ENCODE measurements at places on chromosomes 1 and 21. TPM values are rescaled to one million over a fixed set of nuclear protein-coding genes. Genes with fewer than 3 reads are reported as not detected.

DNA sequence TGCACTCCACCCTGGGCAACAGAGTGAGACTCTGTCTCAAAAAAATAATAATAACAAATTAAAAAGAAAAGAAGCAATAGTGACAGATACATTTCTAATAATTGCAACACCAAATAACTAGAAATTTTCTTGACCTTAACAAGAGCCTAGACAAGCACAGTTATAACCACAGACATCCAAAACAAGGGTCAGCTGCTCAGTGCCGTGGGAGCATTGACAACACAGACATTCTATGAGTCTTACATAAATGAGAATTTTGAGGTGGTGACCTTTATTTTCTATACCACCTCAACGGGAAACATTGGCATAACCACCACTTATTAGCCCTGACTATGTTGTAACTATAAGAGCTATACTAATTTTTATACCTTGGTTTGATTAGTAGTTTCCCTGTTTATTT is 156.1 kb downstream of the NR5A2 start:
- DNase-seq = no peak

- DNase-seq = no peak
These were observed 13.8 kb upstream of the ATP1A1 start for GRCh38 chr1:116359060-116359830.

DNA sequence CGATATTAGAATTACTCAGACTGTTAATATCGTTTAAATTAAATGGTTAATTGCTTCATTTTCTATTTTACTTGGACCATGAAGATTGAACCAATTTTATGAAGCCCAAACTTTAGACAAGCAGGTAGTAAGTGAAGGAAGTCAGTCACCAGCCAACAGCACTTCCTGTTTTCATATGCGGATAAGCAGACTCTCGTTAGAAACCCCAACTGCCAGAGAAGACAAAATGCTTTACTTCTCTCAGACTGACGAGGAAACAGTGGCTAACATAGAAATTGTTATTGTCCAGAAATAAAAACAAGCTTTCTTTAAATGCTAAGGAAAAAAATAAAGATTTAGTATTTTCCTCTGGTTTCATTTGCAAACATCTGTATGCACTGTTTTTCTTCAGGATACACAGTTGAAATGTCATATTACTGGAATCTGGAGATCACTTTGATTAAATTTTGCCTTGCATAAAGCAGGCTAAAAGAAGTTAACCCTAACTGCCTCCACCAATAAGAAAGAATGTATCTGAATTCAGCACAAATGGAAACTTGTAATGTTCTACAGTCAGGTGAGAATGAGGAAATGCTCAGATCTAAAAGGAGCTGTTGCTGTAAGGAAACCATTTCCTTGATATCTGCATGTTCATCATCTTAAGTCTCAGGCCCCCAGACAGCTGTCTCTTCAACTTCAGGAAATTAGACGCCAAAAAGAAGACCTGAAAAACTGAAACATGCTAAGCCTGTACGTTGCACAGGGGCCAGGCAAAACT is 129.8 kb upstream of the SAMSN1 start:
- DNase-seq = no peak

DNA sequence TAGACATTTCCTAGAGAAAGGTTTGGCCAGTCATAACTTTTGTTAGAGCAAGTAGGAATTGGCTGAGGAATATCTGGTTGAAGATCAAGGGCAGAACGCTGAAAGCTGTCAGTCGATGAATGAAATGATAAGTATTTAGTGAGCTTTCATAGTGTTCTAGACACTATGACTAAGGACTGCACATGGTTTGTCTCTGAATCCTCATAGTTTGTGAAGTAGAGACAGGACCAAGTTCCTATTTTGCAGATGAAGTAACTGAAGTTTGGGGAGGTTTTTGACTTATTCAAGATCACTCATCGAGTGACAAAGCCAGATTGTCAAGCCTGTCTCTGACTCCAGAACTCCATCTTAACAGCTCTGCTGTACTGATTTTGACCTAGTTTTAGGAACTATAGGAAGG is 4.7 kb downstream of the ELOA start:
- no peak for DNase-seq

GRCh38 chr1:77579547-77579946 is 102.9 kb downstream of the ZZZ3 start:
- DNase-seq = no peak

DNA sequence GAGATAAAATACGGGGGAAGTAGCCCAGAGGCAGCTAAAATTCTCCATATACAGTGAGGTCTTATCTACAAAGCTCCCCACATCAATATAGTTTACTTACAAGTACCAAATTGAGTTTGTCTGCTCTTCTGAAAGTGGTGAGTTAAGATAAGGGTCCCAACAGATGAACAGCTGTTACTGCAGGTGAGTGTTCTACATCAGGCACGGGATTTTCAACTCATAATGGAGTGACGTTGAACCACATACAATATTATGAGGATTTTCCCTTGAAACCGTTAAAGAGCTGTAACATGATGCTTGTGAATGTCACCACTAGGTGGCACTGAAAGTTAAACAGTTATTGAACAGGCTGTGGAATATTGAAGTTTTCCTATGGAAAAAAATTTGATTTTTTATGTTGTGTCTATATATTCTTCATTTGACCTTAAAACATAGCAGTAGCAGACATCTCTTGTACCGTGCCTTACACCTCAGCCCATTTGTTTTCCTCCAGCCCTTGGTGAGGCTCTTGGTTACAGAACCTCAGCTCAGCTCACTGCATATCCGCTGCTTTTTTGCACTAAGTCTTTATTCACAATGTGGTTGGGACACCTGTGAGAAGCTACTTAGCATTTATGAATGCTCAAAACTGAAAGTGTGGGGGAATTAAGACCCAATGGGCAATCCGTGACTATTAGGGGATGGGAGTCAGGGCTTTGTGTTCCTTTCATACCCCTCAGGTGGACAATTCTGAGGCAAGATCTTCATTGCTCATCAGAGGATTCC is 23.2 kb downstream of the CD1D start:
- DNase-seq = peak; percentile 7

GRCh38 chr1:111736548-111737215 is 2.5 kb downstream of the INKA2 start:
- DNase-seq = no peak

The PTCH2 gene
- under 0.01 TPM for total RNA-seq
